ENCODE measurements at places on chromosomes 13 and 19.

GRCh38 chr19:3658004-3658869 lies 31.6 kb upstream of the CACTIN start:
- DNase-seq, result no peak

DNA sequence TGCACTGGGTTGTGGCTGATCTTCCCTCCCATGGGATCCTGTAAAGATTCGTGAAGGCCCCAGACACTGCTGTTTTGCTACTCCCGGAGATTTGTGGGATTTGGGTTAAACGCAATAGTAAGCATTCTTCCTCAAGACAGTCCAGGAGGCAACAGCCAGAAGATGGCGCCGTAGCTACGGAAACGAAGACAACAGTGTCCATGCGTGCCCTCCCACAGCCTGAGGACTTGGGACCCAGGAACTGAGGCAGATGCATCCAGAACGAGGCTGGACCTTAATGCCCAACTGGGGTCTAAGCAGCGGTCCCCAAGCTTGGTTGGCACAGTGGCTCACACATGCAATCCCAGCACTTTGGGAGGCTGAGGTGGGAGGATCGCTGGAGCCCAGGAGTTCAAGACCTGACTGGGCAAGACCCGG lies 57.6 kb upstream of the ZNF507 start:
- DNase-seq, result no peak

DNA sequence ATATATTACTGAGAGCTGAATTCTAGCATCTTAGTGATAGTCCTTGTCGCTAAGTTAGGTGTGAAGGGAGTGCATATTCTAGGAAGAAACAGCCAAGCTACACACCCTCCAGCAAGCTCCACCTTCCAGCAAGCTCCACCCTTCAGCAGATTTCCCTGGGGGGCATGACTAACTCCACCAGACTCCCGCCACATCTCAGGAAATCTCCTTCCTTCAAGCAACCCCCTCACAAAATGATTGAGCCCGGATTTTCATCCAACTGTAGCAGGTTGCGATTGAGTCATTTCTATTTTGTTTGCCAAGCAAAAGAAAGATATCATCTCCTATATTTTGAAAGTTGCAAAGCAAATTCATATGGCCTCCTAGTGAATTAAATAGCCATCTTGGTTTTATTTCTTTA lies 162.1 kb upstream of the TMTC4 start:
- DNase-seq, result no peak

- no peak for DNase-seq
These were observed 4.4 kb downstream of the RYR1 start for GRCh38 chr19:38437917-38438316.

GRCh38 chr13:59367467-59367866 lies 796.3 kb downstream of the DIAPH3 start:
- no peak for DNase-seq

GRCh38 chr19:31516756-31517155 lies 167.5 kb upstream of the TSHZ3 start:
- DNase-seq, result no peak
